Sciatic nerve (tissue), 2 donors: ENCODE measurements at places on chromosomes 2 and 18.
A peak's percentile ranks its signal among the peaks of the same experiment; 100 is the strongest.

DNA sequence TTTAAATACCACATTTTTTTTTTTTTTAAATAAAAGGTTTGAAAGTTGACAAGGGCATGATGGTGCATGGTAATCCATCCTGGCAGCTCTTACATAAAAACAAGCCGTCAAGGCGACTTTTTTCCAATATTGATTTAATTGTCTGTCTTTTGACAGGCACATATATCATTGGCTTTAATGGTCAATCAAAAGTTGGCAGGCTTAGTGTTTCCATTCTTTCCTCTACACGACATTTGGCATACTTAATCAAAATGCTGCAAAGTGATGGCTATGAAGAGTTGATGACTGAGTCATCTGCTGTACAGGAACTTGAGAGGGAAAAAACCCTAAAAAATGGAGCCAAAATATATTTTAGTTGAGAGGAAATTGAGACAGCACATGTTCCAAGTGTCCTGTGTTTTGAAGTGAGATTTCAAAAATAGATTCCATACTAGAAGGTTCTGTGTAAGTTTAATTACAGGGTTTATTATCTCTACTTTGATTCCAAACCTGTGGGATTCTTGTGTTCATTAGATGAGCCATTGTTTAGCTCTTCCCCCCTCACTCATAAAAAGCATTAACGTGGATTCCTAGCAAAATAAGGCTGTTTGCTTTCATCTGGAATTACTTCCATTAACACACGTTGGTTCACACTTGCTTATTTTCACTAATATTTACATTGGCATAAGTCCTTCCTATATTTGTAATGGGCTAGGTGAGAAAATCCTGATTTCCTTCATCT is 3.2 kb downstream of the TSHZ1 start:
- DNase-seq, result no peak

DNA sequence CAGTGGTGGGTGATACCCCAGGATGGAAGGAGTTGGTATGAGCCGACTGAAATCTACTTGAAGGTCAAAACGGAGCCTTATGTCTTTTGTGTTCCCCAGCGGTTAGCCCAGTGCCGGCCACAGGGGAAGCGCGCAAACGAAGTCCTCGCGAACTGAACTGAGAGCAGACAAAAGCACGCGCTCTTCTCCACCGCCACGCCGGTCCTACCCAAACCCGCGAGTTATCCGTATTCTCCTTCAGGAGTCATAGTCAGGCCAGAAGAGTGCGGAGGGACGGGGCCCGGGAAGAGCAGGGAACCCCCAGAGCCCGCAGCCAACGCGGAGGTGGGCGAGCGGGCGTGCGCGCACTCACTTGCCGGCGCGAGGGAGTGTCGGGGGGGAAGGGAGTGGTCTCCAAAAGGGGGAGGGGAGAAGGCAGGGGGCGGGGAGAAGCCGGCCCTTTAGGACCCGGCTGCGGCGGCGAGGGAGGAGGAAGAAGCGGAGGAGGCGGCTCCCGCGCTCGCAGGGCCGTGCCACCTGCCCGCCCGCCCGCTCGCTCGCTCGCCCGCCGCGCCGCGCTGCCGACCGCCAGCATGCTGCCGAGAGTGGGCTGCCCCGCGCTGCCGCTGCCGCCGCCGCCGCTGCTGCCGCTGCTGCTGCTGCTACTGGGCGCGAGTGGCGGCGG is at the start of gene IGFBP2:
TSS of gene IGFBP2 (plus strand) at position 469 of the 664 bp plus-strand sequence. CDS start at position 573, 104 bp downstream.
- peak; percentile 63 for DNase-seq

GRCh38 chr2:38098421-38099098 is 22.6 kb upstream of the CYP1B1 start:
- DNase-seq, result no peak

GRCh38 chr2:146207417-146207816 is 1637.4 kb upstream of the ACVR2A start:
- no peak for DNase-seq

DNA sequence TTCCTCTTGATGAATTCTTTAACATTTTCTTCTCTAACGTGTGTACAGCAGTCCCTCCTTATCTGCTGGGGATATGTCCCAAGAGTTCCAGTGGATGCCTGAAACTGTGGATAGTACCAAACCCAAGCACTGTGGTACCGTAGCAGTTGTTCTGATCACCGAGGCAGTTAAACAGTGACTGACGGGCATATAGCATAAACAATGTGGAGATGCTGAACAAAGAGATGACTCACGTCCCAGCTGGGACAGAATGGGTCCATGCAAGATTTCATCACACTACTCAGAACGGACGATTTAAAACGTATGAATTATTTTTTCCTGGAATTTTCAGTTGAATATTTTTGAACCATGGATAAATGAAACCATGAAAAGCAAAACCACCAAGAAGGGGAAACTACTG is 54.5 kb upstream of the SPAG16 start:
- DNase-seq, result no peak

DNA sequence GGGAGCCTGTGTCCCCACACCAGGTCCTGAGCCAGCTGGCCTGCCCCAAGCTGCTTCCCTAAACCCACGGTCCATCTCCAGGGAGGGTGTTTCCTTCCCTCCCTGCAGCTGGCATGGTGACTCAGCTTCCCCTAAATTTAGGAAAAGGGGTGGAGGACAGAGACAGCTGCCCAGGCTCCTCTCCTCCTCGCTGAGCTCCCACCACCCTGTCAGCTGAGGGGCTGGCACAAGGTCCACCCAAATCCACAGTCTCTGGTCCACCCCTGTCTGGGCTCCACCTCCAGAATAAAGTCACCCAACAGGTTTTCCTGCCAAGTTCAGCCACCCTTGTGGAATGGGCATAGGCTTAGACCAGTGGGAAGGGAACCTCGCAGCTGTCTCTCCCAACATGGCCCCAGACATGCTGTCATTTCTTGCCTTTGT is 156.5 kb downstream of the TNS1 start:
- no peak for DNase-seq

DNA sequence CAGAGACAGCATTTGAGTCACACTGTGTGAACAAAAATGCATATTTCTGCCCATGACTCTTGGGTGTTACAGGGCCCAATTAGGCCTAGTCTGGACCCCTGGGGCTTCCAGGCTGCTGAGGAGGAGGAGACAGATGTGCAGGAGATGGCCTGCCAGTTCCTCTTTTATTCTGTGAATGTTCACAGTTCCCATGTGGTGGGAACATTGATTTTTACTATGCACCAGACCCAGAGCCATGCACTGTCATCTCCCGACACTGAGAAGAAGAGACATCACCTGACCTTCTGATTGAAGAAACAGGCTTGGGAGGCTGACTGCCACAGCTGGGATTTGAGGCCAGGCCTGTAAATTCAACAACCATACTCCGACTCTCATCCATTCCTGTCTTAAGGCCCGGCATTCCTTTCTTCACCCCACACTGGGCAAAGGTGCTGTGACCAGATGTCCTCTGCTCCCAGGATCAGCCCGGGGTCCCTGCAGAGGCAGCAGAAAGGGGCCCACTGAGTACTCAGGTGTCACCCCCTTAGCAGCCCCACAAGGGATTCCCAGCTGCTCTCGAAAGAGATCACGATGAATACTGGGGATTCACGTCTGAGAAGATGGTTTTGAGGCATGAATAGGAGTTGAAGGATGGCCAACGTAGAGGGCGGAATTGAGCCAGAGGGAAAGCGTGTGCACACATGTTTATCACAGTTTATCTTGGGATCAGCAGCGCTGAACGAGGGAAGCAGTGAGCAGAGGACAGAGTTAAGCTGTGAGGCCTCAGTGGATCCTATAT is 3.6 kb upstream of the TFCP2L1 start:
- no peak for DNase-seq

GRCh38 chr2:159755788-159756187 is 42.2 kb downstream of the CD302 start:
- DNase-seq, result no peak

GRCh38 chr2:191539068-191539467 is 138.9 kb upstream of the NABP1 start:
- DNase-seq, result no peak

- no peak for DNase-seq
Measured at GRCh38 chr2:43842866-43843226, 4.1 kb downstream of the ABCG8 start.

DNA sequence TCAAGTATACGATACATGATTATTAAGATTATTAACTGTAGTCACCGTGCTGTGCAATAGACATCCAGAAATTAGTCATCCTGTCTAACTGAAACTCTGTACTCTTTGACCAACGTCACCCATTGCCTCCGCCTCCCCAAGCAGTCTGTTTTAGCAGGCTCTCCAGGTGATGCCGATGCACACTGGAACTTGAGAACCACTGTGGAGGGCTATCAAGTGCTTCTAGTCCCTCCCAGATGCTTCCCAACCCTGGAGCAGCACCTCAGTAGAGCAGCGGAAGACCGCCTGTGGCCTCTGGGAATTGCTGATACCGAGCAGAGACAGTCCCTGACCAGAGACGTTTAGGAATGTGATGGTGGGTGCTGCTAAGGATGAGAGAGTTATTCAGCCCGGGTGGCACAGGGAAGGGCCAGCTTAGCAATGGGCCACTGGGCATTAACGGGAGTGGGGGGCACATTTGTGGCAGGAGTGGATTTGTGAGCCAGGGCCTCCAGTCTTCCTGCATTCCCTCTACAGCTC is 50.7 kb downstream of the LIPG start:
- no peak for DNase-seq

DNA sequence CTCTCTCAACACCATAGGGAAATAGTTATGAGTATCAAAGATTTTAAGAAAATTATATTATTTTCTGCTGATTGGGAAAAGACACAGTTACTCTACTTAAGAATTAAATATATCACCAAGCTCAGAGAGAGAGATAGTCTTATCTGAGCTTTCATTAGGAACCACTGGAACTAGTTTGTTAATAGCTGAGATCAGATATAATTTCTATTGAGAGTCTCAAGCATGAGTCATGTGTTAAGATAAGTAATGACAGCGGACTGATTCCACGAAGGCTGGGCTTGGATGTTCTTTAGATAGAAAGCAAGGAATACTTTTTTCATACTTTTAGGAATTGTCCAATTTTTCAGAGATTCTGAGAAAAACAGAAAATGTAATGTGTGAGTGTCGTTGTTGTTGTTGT is 44.4 kb upstream of the RBM44 start:
- no peak for DNase-seq
